ENCODE measurements at places on chromosomes 3 and 15.

- DNase-seq = no peak
Observed at GRCh38 chr3:59878038-59878427, 828.2 kb upstream of the CFAP20DC start.

- DNase-seq = no peak
Observed at GRCh38 chr15:83813682-83814081, 159.8 kb downstream of the ADAMTSL3 start.

GRCh38 chr3:184685646-184686045 is 26.2 kb downstream of the MAGEF1 start:
- DNase-seq = no peak

DNA sequence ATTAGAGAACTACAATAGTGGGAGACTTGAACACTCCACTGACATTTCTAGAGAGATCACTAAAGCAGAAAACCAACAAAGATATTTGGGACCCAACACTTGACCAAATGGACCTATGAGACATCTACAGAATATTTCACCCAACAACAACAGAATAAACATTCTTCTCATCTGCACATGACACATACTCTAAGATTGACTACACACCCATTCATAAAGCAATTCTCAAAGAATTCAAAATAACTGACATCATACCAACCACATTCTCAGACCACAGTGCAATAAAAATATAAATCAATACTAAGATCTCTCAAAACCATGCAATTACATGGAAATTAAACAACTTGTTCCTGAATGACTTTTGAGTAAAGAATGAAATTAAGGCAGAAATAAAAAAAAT is 473.7 kb downstream of the LPP start:
- no peak for DNase-seq

- DNase-seq = peak; percentile 56
Observed at GRCh38 chr15:73897441-73898261, 24.3 kb downstream of the TBC1D21 start.

DNA sequence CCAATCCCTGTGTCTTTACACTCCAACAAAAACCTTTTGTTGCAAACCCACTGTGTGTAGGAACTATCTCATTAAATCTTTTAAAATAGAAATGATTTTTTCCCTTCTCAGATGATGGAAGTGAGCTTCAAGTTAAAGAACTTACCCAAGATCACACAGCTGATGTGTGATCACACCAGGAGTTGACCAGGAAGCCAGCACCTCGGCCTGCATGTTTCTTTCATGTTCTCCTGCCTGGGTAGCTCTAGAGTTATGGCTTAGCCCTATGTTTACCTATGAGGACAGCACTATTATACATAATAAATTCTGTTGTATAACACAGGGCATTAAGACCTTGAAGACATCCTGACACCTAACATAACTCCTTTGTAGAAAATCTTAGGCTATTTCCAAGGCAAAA is 132.1 kb upstream of the KLHL25 start:
- DNase-seq = no peak

GRCh38 chr3:18033581-18034108 is 291.2 kb upstream of the TBC1D5 start:
- DNase-seq = no peak

- peak; percentile 89 for DNase-seq
Observed at GRCh38 chr3:151553888-151554287, 93.0 kb upstream of the IGSF10 start.

DNA sequence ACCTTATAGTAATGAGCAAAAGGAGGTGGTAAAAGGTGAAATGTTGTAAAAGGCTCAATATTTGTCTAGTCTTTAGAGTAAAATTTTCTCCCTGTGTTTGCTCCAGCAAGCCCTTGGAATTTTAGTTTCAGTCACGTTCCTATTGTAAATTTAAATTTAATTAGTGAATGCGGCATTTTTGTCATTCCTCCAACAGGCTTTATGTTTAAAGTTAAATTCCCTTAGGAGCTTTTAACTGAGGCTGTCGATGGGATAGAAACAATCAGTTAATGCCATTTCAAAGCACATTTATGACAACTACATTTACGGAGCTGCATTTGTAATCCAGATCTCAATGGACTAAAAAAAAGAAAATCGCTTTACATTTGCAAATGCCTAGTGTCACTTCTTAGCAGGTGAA is 868 bp upstream of the GADL1 start:
- no peak for DNase-seq

- no peak for DNase-seq
Observed at GRCh38 chr3:63338351-63338750, 60.2 kb downstream of the SYNPR start.

- DNase-seq = no peak
Observed at GRCh38 chr3:197289726-197290125, 8.7 kb downstream of the DLG1 start.
